Neural crest cell (in vitro differentiated cells): ENCODE measurements at places on chromosomes 4 and X. TPM values are rescaled to one million over a fixed set of nuclear protein-coding genes. Genes with fewer than 3 reads are reported as not detected.

DNA sequence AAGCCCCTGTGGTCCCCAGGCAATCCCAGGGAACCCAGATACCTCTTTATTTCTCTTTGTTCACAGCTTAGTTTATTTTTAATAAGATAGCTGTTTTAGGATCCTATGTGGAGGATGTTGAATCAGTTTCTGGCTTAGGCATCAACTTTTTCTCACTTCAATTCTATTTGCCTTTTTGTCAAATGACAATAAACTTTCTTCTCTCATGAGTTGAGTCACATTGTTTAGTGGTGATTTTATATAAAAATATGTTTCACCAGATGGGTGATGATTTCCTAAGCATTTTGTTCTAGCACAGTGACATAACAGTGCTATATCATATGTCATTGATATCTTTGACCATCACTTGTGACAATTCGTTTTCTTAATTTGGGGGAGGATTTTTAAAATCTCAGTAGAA, 198.1 kb upstream of the PUDP start:
- DNase-seq, result no peak
- H3K4me3 ChIP-seq, result no peak overlapping the region
- H3K27me3 ChIP-seq, result no peaks in the 10 kb centered on the region
- H3K4me1 ChIP-seq, result peaks cover 13% of the 10 kb centered on the region

Gene MTTP
- total RNA-seq, result 11.1 and 12.0 TPM in 2 replicates

Gene NXF3
- total RNA-seq, result not detected in 2 replicates

Gene KCNE5
- 1.9 TPM in 2 replicates for total RNA-seq

Gene SLC9B1
- total RNA-seq, result 1.7 and 2.0 TPM in 2 replicates
